ENCODE measurements at places on chromosomes 1 and 21.

DNA sequence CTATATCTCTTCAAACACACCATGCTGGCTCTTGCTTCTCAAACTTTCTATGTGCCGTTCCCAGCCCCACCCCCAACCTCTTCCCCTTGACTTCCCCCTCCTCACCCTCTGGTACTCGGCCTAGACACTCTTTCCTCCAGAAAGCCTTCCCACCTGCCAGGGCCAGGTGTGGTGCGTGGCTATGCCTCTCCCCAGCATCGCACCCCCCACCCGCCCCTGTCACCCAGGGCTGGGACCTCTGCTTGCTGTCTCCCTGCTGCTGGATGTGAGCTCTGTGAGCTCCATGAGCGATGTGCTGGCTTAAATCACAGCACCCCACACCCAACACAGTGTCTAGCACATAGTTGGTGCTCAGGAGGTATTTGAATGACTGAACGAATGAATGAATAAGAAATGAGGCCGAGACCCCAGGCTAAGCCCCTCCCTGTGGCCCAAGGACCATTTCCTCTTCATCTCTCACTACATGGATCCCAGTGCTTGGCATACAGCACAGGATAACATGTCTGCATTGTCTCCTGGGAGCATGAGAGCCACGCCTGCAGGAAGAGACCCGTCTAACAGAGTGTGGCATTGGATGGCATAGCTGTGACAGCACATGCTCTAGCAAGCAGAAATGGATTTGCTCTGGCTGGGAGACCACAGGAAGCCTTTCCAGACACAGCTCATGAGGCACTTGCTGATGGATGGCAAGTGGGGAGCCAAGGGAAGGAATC is 19.7 kb downstream of the TNNT2 start:
- peaks cover 43% of the 10 kb centered on the region for H3K36me3 ChIP-seq
- DNase-seq: peak; percentile 61
- no peak overlapping the region for H3K4me3 ChIP-seq
- H3K4me1 ChIP-seq: peaks cover 7% of the 10 kb centered on the region

DNA sequence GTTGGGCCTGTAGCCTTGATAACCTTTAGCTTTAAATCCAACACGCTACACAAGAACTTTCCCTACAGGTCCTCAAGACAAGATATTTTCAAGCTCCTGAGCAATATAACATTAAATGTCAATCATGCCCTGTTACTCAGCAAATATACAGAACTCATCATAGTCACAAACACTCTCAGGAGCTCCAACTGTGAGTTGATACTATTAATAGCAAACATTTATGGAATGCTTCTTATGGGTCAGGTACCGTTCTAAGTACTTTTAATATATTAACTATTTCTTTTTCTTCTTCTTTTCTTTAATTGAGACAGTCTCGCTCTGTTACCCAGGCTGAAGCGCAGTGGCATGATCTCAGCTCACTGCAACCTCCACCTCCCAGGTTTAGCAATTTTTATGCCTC is 10.1 kb downstream of the EYA3 start:
- H3K4me3 ChIP-seq: no peak overlapping the region
- H3K27ac ChIP-seq: peak overlapping the region; percentile 75
- no peak for DNase-seq
- H3K36me3 ChIP-seq: peaks cover 15% of the 10 kb centered on the region

DNA sequence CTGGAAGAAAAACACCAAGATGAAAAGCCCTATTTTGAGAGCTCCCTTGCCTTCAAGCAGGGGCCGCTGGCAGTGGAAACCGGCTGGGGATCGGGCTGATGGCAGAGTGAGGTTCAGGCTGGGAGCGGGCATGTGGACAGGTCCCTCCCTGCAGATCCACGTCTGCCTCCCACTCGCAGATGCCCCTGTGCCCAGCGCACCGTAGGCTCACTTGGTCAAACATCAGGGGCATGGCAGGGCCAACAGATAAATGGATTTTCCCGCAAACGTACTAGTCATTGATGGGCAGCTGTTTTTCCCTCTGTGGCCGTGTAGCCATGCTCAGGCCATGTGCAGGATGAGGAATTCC is 6.6 kb upstream of the C1orf174 start:
- H3K4me3 ChIP-seq: no peak overlapping the region
- peaks cover 6% of the 10 kb centered on the region for H3K4me1 ChIP-seq
- no peak for DNase-seq

DNA sequence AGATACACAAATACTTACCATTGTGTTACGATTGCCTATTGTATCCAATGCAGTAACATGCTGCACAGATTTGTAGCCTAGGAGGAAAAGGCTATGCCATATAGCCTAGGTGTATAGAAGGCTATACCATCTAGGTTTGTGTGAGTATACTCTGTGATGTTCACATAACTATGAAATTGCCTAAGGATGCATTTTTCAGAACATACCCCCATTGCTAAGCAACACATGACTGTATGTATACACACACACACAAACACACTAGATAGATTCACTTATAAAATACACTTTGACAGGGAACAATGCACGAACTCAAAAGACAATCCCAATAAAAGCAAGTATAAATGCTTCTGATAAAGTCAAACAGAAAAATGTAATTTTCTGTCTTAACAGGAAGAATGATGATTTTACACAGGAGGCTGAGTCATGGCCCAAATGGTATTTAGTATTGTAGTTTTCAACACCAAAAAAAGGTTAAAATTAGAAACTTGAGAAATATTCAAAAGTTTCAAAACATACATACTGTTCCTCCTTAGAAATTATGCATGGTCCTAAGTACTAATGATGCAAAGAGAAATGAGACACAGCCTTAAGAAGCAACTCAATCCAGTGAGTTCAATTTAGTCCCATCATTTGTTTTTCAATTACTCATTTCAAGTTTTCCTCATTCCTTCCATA is 12.2 kb downstream of the FH start:
- no peaks in the 10 kb centered on the region for H3K4me1 ChIP-seq
- H3K36me3 ChIP-seq: peaks cover 87% of the 10 kb centered on the region
- no peak overlapping the region for H3K4me3 ChIP-seq
- H3K27ac ChIP-seq: no peak overlapping the region
- no peak for DNase-seq
- no peaks in the 10 kb centered on the region for H3K27me3 ChIP-seq

- H3K4me3 ChIP-seq: no peak overlapping the region
- H3K4me1 ChIP-seq: no peaks in the 10 kb centered on the region
These were observed 18.1 kb upstream of the ETS2 start for GRCh38 chr21:38787461-38788274.

DNA sequence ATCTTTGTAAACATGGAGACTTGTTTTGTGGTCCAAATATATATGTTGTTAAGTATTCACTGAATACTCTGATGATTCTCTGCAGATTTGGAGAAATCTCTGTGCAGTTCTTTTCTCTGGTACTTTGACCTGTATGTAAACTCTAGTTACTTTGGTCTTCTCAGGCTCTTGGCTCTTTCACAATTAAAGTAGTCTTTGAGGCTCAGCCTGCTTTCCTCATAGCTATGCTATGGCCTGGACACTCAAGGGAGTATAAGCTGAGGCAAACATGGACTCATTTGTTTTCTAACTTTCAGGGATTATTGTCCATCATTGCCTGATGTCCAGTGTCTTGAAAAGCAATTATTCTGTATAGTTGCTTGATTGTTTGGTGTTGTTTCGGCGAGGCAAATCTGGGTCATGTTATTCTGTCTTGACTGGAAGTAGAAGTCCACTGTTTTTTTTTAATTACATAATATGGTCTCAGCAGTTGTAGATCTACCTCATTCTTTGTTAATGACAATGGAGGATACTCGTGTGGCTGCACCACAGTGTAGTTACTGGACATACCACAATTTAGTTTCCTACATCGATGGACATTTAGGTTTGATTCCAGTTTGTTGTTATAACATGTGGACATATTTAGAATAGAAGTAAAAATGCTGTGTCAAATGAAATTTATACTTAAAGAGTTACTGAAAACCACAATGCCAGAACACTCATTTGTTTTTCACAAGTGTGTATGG is 9.2 kb downstream of the PTBP2 start:
- no peaks in the 10 kb centered on the region for H3K27me3 ChIP-seq
- no peak for DNase-seq
- H3K4me1 ChIP-seq: peaks cover 12% of the 10 kb centered on the region
- no peak overlapping the region for H3K27ac ChIP-seq
- no peaks in the 10 kb centered on the region for H3K36me3 ChIP-seq

Measured in heart left ventricle (tissue), 16 donors.